Stimulated activated CD4-positive, alpha-beta T cell treated with anti-CD3 and anti-CD28 coated beads, Interleukin-1b, Interleukin-23, amount 100 ng/mL, for 4 hours (primary cell): ENCODE measurements at places on chromosomes 12 and 14.

DNA sequence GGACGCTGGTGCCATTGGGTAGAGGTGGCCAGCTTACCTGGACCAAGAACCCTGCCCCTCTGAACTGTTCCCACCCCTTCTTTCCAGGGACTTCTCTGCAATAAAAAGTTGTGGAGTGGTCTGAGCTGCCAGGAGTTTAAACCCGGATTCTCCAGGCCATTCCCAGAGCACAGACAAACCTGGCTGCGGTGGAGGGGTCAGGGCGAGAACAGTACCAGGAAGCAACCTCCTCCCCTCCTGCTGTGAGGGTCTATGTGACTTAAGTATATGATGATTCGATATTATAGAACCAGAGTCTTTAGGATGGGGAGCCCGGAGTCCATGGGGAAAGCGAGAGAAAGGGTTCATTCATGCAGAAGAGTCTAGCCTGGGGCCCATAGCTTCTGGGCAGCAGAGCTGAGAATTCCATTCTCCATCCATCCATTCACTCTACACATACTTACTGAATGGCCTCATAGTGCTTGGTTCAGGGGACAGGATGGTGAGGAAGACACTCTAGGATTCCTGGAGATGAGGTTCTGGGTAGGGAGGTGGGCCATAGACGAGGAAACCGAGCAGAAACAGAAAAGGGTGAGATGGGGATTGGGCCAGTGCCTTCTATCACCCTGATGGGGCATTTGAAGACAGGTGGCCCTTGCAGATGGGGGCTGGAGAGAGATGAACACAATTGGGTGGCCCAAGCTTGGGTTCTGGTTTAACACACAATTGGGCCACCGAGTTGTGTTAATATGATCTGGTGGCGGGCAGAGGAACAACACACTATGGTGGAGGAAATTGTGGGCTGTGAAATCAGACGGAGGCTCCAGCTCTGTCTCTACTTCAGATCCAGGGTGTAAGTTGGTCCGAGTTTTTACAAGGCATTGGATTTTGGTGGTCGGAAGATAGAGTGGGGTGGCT lies 5.2 kb downstream of the KRT86 start:
- no peak for DNase-seq

DNA sequence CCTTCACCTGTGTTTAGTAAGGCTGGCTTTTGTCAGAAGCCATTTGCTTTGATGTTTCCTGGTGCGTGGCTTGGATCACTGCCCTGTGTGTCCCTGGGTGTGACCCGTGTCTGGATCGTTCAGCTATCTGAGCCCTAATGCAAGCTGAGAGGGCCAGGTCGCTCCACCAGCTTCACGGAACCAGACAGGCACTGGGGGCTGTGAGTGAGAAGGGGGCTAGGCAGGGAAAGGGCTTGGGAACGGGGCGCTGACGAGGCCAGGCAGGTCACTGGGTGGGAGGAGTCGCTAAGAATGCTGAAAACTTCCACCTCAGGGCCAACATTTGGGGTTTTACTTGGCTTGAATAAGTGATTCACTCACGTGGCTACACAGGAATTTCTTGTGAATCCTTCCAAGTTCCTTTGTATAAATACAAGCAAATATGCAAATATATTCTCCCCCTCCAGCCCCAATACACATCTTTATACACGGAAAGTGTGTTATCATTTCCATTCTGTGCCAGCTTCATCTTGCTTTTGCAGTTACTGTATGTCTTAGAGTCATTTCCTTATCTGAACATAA lies 24.2 kb upstream of the MMP17 start:
- no peak for DNase-seq

- no peak for DNase-seq
These were observed 118.6 kb downstream of the DICER1 start for GRCh38 chr14:95038521-95039250.

DNA sequence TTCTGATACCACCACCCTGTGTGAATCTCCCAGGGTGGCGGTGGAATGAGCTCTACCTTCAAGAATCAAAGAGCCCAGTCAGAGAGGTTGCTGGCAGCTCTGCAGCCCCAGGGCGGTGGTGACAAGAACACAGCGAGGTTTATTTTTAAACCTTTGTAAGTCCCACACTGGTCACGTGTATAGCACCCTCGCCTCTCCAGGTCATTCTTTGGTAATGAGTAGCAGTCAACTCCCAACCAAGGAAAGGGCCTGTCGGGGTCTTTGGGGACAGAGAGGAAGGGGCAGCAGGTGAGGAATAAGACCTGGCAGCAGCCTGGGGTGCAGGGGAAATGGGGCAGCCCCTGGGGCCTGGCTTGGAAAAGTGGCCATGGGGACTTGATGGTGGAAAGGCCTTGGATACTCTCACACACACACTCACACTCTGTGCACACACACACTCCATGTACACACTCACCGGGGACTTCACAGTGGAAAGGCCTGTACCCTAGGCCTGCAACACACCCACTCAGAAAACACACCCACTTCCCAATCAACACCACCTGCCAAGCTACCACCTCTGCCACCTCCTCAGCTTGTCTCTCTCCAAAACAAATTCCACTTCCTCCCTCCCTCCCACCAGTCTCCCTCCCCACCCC lies 178.6 kb downstream of the DPF3 start:
- DNase-seq: no peak

DNA sequence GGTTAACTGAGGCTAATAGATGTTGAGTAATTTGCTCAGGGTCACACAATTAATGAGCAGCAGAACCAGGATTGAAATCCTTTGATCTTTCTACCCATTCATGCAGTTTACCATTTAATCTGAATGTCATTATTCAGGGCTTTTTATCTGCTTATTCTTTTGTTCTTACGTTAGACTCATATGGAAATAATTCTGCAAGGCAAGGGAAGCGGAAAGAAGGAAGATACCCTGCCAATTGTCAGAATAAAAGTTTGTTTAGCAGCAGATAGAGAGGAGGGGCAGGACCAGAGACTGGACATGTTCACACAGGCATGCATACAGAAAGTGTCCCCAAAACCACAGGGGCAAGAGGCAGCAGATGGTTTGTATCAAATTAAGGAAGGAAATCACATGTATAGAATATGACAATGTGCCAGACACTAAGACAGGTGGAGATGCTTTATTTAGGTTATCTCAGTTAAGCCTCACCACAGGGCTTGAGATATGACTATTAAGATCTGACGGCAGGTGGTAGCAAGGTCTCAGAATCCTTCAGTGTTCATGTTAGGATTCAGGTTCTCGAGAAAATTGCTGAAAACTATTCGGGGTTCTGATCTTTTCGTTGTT lies 29.8 kb downstream of the BRMS1L start:
- no peak for DNase-seq

- DNase-seq: no peak
These were observed 110.9 kb downstream of the SCAF11 start for GRCh38 chr12:45879363-45879895.

DNA sequence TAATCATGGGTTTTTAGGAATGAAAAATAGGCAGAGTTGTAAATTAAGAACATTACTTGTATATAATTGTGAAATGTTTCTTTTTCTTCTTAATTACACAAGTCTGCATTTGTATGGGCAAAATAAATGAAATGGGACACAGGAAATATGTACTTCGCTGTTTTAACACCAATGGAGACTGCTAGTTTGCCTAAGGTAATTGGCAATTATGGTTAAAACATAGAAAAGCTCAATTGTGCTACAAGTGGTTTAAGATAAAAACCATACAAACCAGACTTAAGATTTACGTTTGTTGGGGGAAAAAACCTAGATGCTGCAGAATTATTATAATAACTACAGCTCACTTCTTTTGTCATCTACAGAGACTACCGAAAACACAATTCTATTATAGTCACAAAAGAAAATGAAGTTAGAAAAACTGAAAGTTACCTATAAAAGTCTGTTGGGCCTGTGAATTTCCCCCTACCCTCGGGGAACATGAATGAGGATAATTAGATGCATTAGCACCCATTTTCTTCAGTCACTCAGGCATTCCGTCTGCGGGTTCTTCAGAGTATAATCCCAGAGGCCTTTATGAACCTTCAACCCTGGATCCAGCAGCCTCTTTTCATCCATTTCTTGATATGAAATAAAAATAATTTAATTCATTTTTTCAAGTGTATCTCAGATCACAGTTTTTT lies 37.2 kb downstream of the BTBD7 start:
- no peak for DNase-seq

DNA sequence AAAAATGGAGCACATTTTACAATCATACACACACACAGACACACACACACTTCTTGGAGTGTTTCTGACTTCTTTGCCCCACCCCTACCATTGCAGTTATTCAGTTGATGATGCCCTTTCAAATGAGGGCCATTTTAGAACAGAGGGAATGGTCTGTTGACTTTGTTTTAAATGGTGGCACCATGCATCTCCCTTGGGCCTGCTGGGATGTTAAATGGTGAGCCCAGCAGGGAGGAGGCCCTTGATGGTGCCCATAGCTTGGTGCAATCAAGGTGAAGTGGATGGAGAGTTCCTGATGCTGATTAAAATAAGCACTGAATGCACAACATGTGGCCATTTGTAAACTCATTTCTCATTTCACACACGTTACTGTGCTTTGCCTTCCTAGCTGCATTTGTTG lies 13.3 kb downstream of the C12orf75 start:
- DNase-seq: no peak

- no peak for DNase-seq
These were observed 26.7 kb downstream of the TBK1 start for GRCh38 chr12:64478661-64479060.

DNA sequence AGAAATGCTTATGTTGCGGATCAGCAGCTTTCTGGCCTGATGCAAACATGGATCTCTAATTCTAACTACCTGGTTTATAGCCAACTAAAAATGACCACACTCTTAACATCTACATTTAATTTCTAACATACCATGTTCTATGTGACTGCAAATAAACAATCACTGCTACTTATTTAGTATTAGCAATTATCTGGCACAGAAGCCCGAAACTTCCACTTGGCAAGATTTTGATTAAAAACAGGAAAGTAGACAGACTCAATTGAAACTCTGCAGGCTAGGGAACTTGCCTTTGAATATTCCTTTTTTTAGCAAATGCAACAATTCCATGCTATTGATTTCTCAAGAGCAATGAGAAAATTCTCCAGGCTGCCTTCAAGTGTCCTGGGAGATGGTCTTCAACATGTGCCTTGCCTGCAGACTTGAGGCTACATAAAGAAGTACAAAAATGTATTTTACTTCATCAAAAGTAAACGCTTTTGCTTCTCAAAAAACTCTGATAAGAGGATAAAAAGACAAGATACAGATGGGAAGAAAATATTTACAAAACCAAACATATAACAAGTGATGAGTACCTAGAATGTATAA lies 9.1 kb upstream of the TMCC3 start:
- DNase-seq: no peak

GRCh38 chr12:6390084-6390799 lies 6.3 kb downstream of the LTBR start:
- no peak for DNase-seq

DNA sequence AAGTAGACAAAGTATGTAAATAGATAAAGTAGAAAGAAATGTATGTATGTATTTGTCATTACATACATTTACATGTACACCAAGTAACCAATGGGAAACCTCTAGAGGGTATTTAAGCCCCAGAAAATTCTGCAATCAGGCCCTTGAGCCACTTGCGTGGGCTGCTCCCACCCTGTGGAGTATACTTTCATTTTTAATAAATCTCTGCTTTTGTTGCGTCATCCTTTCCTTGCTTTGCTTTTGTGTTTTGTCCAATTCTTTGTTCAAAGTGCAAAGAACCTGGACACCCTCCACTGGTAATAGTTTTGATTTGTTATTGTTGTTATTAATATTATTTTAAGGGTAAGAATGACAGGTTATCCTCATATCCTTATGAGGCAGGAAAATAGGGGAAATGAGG lies 21.8 kb downstream of the CAPS2 start:
- DNase-seq: no peak

GRCh38 chr14:94946244-94946643 lies 176.3 kb upstream of the GSC start:
- no peak for DNase-seq

GRCh38 chr12:54197010-54197409 lies 8.2 kb upstream of the SMUG1 start:
- DNase-seq: no peak

GRCh38 chr12:117835156-117835555 lies 133.6 kb downstream of the KSR2 start:
- DNase-seq: no peak

GRCh38 chr12:7293670-7294069 lies 10.2 kb upstream of the ACSM4 start:
- no peak for DNase-seq

DNA sequence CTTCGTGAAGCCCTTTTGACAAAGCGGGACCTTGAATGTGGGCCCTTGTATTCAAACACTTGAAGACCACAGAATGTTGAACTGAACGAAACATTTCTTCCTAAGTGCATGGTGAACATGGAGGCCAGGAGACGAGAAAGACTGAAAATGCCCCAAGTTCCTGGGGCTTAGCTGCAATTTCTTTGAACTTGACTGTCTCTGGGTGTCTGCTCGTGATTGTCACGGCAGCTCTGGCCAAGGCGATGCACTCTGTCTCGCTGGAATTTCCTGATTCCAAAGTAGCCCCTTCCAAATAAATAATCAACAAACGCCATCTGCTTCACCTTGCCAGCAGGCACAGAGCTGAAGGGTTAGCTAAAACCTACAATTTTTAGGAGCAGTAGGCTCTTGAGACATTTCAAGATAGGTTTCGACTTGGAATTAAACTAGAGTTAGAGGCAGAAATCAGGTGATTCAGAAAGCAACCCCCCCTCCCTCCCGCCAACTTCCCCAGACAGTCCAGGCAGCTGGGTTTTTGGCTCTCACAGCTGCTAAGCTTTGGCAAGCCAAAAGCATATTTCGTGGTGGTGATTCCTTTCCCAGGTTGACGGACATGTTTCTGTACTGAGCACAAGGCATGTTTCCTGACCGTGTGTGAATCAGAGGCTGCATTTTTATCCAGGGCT lies 13.5 kb upstream of the IRF2BPL start:
- DNase-seq: no peak
